ENCODE measurements at places on chromosomes 3 and 15.

GRCh38 chr3:65425880-65426279 lies 612.8 kb downstream of the MAGI1 start:
- no peak for DNase-seq

DNA sequence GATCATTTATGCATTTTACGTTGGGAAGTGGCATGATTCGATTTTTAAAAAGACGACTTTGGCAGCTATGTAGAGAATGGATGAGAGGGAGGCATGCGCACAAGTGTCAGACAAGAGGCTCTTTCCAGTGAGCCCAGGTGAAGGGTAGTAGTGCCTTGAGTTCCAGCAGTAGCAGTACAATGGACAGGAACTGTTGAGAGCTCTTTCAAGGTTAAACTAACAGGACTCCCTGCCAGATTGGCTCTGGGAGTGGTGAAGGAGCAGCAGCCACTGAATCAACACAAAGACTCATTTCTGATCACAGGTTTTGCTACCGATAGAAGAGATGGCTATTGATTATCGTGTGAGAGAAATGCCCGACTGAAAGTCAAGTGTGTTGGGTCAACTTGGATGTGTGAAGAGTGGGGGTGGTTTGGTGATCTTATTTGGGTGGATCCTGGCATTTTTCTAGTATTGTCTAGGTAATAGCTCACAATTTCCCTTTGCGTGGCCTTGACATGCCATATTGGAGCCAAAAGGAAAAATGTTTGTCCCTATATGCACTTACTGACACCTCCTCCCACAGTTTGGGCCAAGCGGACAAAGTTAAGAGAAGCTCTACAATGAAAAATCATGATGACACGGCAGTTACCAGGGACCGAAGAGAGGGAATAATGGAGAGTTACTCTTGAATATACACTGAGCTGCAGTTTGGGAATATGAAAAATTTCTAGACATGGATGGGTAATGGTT lies 81.6 kb upstream of the MDFIC2 start:
- no peak for DNase-seq

- DNase-seq, result no peak
These were observed 52.6 kb downstream of the NMD3 start for GRCh38 chr3:161273589-161274218.

- no peak for DNase-seq
These were observed 33.8 kb downstream of the CPNE4 start for GRCh38 chr3:132001036-132001435.

DNA sequence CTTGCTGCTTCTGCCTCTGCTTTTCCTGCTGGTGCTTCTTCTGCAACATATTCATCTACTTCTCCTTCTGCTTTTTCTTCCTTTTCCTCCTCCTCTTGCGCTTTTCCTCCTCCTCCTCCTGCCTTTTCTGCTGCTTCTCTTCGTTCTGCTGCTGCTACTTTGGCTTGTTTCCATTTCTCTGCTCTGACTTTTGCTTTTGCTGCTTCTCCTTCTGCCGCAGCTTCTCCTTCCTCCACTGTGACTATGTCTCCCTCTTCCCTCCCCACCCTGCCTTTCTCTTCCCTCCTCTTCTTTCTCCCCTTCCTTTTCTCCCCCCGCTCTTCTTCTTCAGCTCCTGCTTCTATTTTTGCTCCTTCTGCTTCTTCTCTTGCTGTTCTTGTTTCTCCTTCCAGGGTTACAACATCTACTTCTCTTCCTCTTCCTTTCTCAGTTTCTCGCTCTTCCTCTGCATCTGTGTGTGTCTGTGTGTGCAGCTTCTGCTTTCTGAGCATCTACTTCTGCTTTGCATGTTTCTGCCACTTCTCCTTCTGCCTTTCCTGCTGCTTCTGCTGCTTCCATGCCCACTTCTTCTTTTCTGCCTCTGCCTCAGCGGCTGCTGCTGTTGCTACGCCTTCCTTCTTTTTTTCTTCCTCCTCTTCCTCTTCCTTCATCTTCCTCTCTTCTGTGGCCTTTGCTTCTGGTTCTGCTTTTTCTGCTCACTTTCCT lies 51.4 kb downstream of the FAM43A start:
- no peak for DNase-seq

DNA sequence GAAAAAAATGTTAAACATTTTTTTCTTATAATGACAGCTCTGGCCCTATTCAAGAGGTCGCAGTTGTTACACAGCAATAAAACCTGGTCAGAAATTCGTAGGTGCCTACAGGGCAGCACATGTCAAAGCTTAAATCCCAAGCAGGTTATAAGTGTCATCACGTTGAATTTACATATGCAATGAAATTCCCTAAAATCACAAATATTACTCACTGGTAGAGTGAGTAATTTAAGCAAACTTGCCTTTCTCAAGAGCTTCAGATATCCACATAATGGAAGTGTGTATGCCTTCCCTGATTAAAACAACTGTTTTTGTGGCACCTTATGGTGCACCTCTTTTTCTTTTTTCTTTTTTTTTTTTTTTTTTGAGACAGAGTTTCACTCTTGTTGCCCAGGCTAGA lies 90.7 kb upstream of the FNDC3B start:
- no peak for DNase-seq

DNA sequence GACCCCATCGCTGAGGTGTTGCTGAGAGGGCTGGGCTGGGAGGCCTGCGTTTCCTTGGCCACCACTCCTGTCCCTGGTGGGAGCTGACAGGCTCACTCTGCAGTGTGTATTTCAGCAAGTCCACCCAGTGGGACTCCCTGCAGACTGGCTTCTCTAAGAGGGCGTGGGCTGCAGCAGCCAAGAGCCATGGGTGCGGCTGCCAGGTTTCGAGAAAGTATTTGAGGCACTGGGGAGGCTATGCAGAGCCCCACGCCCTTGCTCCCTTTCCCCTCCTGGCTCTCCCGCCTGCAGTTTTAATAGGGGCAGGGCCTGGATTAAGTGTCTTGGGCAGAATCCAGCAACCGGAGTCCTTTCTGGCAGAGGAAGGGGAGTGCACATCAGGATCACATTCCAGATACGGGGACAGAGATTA lies 242.1 kb downstream of the THSD4 start:
- no peak for DNase-seq

DNA sequence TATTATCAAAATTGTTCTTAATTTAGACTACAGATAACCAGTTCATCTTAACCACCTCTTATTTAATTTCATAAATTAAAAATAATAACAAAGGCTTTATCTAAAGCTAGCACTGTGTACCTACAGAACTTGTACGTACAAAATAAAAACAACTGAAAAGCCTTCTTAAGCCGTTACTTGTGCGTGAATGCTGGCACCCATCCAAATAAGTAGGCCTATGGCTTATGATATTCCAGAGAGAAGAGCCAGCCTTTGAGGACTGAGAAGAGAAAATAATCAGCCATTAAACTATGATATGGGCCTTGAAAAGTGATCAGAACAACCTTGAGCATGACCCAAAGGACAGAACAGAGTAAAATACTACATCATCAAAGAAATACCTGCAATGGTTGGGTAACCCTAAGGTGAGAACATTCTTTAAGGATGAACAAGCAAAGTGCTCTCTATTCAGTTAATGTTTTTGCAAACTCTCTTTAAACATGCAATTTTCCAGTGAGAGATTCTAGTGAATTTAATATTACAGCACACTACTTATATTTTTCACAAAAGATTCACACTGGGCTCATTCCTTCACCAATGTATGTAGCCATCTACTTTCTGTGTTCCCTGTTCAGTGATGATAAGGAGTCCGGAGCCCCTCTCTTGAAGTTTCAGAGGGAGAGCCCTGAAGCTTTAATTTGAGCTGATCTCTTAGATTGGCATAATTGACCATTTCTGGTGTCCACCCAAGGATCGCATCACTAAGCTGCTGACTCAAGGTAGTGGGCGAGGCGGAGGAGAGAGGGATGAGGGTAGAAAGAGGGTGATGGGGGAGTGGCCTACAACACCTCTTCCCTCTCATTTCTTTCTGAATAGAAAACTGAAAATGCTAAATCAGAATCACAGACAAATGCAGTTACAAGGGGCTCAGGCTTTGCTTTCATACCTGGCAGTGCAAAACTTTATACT lies 7.7 kb upstream of the ACTC1 start:
- no peak for DNase-seq

DNA sequence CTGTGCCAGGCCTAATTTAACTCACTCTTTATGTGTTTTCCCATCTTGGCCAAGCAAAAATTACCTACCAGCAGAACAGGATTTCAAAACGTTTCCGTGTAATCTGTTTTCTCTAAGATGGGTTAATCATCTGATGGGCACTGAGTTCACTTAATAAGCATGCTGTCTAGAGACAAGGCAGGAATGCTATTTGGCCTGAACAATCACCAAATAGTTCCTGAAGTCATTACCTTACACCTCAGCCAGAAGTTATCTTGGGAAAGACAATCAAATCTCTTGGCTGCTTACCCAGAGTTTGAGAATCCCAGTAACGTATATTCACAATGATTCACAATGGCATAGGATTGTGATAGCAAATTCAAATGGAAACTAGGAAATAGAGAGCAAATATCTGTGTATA lies 779.1 kb downstream of the CADM2 start:
- DNase-seq, result no peak

GRCh38 chr3:55988905-55989304 lies 479.4 kb downstream of the ERC2 start:
- DNase-seq, result no peak

GRCh38 chr3:134376385-134376765 lies 2.1 kb upstream of the AMOTL2 start:
- no peak for DNase-seq

DNA sequence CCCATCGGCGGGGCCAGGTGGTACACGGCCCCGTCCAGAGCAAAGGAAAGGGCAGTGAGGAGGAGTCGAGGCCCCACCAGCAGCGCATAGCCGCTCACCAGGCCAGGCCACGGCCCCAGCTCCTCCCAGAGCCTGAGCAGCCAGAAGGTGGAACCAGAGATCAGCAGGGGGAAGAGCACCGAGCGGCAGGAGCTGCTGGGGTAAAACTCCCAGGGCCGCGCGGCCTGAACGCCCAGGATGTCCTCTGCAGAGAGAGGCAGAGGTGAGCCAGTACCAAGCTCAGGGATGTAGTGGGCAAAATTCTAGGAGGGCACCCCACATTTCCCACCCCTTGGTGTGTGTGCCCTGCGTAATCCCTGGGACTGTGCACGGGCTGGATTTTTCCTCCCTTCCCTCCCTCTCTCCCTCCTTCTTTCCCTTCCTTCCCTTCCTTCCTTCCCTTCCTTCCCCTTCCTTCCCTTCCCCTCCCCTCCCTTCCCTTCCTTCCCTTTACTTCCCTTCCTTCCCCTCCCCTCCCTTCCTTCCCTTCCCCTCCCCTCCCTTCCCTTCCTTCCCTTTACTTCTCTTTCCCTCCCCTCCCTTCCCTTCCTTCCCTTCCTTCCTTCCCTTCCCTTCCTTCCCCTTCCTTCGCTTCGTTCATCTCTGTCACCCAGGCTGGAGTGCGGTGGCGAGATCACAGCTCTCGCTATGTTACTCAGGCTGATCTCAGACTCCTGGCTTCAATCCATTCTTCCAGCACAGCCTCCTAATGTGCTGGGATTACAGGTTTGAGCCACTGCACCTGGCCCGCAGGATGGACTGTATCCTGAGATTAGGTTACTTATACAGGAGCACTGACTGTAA lies 6.3 kb upstream of the NCBP2 start:
- no peak for DNase-seq

DNA sequence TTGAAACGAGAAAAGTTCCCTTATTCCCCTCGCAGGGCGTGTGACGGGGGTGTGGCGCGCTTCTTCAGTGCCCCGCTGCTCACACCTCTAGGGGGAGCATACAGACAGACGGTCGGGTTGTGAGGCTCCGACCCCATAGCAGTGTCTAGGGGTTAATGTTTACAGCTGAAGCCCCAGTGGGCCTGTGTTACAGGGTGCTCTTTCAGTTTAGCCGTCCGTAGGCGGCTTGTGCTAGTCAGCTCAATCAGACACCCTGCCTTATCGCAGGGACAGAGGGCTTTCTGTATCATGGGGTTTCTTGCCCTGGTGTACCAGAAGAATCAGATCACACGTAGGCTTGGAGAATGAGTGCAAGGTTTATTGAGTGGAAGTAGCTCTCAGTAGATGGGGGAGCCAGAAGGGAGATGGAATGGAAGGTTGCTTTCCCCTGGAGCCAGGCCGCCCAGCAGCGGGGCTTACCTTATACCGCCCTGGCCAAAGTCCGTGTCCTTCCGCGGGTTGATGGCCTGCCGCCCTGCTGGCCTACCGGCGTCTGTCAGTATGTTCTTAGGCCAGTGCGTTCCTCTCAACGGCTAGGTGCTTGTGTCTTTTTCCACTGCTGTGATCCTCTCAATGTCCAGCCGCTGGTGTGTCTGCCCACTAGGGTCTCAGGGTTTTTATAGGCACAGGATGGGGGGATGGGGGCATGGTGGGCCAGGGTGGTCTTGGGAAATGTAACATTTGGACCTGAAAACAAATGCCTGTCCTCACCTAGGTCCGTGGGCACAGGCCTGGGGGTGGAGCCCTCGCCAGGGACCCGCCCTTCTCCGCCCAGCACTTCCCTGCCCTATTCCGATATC lies 32.2 kb upstream of the ACP3 start:
- DNase-seq, result no peak

DNA sequence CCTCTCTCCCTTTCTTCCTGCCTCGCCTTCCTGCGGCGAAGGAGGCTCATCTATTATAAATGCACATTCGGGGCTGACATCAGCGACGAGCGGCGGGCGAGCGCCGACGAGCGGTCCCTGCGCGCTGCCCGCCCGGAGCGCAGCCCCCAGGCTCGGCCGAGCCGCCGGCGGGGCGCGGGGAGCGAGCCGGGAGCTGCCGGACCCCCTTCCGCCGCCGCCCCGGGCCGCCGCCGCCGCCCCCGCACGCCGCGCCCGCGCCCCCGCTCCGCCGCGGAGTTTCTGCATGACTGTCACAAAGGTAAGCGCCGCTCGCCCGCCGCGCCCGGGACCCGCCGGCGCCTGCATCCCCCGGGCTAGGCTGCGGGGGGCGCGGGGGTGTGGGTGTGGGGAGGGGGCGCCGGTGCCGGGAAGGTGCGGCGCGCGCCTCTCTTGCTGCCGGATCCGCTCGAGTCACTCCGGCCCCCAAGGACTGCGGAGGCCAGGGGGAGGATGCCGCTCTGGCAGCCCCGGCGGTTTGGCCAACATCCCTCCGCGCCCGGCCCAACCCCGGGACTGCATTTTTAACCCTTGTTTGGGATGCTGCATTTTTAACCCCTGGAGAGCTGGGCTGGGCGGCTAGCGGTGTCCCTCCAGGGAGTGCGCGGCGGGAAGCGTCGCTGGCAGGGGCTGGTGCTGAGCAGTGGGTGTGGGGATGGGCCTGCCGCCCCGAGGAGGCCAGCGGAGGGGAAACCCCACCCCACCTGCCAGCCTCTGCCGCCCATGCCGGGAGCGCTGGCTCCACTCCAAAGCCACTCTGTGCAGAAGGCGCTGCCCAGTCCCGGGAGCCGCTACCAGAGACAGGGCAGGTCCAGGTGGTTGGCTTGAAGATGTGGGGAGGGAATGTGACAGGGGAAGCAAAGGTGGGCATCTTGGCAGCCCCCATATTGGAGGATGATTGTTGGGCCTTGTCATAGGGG lies at the start of gene CORO2B:
CORO2B (plus strand) TSS at position 14 of the 956 bp plus-strand sequence; CDS start at position 284, 270 bp downstream.
- no peak for DNase-seq
